ENCODE measurements at places on chromosomes 16 and 17. TPM values are rescaled to one million over a fixed set of nuclear protein-coding genes. Genes with fewer than 3 reads are reported as not detected.

Gene CD300C
- 16.1 TPM for total RNA-seq

Gene TNP2
- not detected for total RNA-seq

Gene C16orf92
- not detected for total RNA-seq

DNA sequence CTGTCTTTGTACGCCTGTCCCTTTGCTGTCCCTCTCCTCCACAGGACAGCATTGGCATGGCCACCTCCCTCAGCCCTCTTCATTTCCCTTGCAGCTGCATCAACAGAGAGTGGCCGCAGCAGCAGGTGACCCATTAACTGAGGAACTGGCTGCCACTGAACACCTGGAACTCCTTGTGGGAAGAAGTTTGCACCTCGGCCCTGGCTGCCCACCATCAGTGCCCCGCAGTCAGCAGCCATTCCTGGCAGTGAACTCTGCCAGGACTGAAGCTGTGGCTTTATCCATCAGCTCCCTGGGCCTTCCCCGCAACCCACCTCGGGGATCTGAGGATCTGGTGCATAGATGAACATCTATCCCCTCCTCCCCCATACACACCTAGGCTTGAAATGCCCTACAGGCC is 13.1 kb upstream of the RNF135 start:
- no peak for DNase-seq

DNA sequence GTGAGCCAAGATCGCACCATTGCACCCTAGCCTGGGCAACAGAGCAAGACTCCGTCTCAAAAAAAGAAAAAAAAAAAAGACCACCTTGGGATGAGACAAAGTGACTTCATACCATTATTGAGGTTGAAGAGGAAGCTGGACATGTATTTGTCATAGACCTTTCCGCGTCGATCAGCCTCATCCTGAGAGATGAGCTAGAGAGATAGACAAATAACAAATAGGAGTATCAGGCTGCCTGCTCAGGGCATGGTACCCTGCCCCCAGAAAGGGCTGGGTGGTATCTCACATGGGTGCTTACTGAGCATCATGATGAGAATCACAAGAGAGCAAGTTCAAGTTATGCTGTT is 22.1 kb downstream of the CNTNAP1 start:
- DNase-seq: no peak

DNA sequence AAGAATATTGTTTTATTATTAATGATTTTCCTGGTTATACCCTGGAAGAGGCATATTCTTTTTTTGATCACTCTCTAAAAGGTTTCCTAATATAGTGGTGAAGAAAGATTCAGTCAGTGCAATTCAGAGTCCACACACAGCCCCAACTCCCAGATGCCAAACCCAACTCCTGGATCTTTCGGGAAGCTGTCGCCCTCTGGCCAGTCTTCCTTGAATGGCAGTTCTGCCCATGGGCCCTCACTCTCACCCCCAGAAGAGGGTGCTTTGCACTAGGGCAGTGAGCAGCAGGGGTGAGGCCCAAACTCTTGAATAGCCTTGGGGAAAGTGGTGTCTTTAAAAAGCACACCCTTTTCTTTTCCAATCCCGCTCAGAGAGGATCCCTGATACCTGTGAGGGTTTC is 11.0 kb downstream of the KRT32 start:
- DNase-seq: no peak

DNA sequence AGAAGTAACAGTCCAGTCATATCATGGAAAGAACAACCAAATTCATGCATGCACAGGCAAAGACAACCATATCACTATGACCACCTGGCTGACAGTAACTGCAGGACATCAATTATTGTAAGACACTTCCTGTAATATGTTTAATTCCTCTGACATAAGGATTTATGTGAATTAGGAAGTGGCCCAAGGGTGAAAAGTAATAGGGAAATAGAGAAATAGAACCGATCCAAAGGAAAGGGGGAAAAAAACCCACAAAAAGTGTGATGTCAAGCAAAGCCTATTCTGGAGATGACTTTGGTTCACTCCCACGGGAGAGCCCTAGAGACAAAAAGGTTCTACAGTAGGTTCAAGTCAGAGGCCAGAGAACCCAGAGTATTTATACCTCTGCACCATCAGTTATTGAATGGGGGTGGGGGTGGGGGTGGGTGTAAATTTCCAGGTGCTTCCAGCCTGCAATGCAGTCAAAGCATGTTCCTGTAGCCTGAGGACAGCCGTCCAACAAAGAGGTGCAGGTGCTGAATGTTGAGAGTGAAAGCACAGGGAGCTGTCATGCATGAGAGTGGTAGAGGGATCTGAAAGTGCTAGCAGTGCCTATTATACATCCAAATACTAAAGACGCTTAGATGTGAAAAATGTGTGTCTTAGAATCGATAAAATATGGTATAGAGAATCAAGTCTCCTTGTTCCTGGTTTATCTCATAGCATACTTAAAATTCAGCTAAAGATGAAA is 95.6 kb upstream of the HLF start:
- DNase-seq: no peak

- peak; percentile 84 for DNase-seq
These were observed 13.5 kb downstream of the SPATA32 start for GRCh38 chr17:45248132-45248957.

- peak; percentile 36 for DNase-seq
These were observed 100.6 kb upstream of the ZNF750 start for GRCh38 chr17:82940226-82941020.

DNA sequence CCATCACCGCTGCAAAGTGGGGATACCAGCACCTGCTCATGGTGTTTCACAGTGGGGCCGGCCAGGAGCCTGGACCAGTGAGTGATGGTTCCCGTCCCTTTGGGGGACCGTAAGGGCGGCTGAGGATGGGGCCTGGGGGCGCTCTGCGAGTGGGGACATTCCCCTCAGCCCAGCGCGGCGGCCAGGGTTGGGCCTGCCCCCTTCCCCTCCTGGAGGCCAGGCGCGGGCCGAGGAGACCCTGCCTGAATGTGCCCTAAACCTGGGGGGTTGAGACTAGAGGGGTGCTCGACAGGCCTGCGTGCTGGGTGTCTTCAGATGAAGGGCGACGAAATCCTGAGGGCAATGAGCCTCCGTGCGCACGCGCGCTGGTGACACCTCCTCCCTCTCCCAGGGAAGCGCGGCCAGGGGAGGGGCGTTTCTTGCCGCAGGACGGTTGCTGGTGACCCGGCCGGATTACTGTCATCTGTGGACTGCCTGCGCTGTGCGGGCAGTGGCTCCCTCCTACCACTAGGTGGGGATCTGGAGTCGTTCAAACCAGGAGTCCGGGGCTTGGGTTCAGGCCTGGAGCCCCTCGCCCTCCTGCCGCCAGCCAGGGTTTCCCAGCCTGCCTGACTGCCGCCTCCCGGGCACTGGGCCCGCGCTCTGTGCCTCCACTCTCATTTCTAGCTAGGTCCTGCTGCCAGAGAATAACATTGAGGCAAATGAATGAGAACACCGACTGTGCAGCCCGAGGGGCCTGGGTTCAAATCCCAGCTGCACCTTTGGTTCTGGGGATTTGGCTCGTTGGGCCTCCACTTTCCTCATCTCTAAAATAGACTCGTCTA is 17.1 kb downstream of the TBX2 start:
- DNase-seq: peak; percentile 93

Gene CNTD1
- total RNA-seq: 0.39 TPM

GRCh38 chr17:15382914-15383313 is 41.5 kb upstream of the TEKT3 start:
- no peak for DNase-seq

DNA sequence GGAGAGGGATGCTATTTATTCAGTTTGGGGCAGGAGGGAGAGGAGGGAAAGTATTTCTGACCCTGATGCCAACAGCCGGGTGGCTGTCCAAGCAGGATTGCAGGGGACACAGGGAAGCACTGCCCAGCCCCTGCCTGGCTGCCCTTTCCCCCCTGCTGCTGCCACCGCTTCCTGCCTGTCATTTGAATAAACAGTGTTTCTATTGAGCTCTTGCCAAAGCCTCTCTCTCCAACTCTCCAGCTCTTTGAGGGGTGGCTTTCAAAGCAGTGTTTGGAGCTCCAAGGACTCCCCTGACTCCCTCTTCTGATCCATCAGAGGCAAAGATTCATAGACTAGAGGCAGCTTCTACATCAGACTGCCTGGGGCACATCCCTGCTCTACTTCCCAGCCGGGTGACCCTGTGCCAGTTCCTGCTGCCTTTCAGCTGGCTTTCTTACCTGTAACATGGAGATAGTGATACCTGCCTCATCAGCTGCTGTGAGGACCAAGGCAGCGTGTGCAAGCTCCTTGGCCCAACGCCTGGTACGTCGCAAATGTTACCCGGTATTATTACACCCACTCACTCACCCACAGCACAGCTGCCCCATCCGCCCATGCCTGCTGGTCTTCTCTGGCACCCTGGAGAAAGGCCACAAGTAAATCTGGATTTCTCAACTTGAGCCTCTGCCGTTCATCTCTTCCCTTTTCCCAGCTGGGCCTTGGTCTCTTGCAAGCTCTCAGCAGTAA is 9.5 kb downstream of the PROCA1 start:
- DNase-seq: no peak

DNA sequence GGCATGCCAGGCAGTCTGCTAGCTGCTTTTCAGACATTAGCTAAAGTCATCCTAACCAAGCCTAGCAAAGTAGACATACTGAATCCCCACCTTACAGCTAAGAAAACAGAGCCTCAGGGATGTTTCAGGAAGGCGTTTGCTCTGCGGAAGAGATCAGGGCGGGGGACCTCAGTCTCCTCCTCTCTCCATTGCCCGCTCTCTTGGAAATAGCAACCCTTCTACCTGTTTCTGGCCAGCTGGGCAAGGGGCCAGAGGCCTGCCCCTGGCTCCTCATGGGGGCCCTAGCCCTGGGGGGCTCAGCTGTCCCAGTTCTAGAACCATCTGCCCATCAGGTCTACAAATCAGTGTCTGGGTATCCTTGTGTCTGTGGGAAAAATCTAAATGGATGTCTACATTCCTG is 14.5 kb downstream of the PITPNM3 start:
- no peak for DNase-seq

DNA sequence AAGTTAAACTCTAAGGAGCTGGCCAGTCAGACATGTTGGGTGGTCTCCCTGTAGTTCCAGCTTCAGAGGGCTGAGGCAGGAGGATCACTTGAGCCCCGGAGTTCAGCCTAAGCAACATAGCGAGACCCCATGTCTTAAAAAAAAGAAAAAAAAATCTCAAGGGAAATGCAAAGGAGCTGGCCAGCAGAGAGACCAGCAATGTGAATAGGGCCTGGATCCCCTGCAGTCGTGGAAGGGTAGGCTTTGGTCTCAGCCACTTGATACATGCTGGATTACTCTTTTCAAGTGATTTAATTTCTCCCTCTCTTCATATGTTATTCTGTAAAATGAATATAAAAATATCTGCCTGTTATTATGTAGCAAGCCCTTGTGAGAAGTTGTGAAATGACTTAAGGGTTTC is 207.7 kb downstream of the SPECC1 start:
- no peak for DNase-seq

DNA sequence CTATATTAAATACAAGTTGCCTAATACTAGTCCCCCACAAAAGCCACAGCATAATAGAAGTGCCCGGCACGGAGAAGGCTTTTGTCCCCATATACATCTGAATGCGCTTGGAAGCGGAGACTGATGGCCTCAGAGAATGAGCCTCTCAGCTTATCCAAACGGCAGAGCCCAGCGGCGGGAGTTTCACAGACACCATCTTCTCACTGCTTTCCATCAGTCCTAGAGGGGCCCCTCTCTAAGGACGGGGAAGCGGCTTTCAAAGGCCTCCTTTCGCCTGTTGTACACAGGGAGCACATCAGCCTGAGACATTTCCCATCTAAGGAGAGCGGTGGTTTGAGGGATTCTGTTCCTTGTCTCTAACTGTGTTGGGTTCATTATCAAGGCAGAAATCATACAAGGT is 16.9 kb downstream of the NXN start:
- DNase-seq: no peak

- no peak for DNase-seq
These were observed 32.3 kb upstream of the SLC25A19 start for GRCh38 chr17:75321506-75321905.

DNA sequence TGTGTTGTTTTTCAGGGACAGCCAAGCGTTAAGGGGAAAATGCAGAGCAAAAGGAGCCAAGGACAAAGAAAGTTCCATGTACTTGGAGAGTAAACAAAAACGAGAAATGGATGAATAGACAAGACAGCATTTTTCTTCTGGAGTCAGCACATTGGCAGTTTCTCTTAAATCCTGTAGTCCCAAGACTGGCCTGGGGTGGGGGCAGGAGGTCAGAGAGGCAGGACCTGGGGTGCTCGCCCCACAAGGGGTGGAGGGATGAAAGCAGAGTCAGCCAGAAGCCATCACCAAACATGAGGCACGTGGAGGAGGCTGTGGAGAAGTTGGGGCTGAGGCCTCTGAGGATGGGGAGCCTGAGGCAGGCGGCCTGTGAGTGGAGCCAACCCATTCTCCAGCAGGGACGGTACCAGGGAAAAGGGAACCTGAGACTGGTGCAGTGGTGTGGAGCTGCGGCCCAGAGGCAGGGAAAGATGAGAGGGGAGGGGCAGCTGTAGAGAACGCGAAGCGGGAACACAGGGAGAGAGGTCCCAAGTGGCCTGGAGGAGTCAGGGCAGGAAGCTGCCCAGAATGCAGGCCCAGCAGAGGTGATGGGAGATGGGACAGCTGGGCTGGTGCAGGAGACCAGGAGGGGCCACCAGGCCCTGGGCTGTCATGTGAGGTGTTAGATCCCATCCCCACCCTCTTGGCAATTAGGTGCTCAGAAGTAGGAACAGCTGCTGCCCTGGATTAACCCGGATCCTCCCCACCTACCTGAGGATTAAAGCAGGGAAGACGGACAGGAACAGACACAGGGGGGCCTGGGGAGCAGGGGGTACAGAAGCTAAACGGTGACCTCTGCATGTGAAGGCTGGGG is 3.3 kb downstream of the TLCD3B start:
- no peak for DNase-seq

Gene HCRT
- not detected for total RNA-seq

DNA sequence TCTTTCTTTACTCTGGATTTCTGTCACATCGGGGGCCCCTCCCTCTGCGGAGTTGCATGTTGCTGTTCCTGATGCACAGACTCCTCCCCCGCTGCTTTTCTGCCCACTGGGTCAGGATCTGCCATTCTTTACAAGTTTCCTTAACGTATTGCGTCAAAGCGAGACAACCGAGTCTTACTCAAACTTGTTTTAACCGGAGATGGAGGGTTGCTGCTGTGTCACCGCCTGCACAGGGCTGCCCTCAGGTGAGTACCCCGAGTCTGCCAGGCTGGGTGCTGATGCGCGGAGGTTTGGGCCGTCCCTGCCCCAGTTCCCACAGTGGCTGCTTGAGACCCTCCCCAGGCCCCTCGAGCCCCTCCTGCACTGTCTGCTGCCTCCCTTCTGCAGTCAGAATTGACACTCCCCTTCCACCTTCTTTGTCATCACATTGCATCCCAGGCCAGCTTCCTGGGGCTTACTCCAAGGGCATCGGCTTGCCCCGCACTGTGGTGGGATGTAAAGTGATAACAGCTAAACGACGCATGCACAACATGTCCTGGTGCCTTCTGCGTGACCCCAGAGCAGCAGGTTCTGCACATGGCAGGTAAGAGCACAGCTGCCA is 19.3 kb downstream of the CARHSP1 start:
- no peak for DNase-seq

Gene SLFN12
- 7.0 TPM for total RNA-seq

- DNase-seq: no peak
These were observed 6.3 kb downstream of the CASKIN1 start for GRCh38 chr16:2190002-2190658.

Gene SLC39A11
- total RNA-seq: 45.5 TPM
